ENCODE measurements at places on chromosomes 6 and 20.

GRCh38 chr20:47713878-47714450 is 71.3 kb downstream of the SULF2 start:
- DNase-seq: no peak

- DNase-seq: no peak
Measured at GRCh38 chr6:87082160-87082721, 12.7 kb downstream of the CGA start.

- no peak for DNase-seq
Measured at GRCh38 chr6:107056796-107057195, 28.8 kb downstream of the MTRES1 start.

GRCh38 chr6:116483616-116484015 is 22.4 kb downstream of the CALHM6 start:
- no peak for DNase-seq

DNA sequence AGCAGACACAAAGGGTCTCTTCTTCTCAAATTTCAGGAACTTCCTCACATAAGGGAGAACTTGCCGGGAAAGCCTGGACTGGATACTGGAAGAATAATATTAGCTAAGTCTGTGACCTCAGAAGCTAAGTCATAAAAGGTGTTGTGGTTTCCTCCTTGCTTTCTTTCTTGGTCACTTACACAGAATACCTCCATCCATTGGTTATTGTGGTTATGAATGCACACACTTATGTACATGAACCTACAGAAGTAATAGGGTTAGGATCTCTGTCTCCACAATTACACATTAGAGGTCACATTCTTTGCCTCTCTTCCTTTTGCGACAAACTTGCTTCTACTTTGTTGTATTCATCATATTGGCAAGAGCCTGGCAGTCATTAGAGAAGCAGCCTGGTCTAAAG is 40.4 kb downstream of the ZNF391 start:
- no peak for DNase-seq

GRCh38 chr20:35604449-35604747 is 11.2 kb upstream of the SPAG4 start:
- no peak for DNase-seq

DNA sequence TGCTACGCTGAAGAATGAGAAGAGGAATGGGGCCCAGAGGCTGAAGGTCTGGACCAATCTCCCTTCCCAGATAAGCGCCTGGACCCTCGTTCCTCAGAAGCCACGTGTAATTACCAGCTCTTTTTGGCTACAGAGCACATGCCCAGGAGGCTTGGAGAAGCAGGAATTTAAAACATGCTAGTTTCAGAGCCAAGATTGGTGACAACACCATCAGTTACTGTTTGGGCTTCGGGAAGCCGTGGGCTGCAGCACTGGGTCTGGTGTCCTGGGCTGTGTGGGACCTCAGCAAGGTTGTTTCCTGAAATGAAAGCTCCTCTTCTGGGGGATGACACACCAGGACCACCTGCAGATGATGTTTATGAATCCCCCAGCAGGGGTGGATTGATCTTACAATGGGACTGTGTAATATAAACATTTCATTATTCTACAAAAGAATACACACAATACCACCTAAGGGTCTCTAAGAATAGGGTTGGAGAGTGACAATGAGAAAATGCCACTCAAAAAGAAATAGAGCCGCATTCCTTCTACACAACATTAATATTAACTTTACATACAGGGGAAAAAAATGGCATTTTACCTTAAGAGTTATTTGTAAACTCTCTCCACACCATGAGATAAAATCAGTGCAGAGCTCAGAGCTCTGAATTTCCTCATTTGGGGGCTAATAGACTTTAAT is 207.8 kb upstream of the FOXQ1 start:
- no peak for DNase-seq

DNA sequence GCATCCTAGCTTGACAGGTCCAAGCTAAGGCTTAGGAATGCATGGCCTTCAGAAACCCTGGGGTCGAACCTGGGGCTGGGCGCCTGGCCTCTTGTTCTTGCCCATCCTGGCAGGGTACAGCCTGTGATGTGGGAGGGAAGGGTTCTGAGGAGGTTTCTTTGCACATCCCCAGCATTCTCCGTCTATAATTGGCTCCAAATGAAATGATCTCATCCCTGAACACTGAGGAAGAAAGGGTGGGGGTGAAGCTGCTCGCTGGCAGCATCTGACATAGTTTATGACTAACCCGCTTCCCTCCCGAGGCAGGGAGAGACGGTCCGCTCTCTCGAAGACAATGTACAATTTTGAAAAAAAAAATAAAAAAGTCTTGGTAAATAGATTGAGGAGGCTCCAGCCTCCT is 67.1 kb upstream of the ZNFX1 start:
- no peak for DNase-seq

DNA sequence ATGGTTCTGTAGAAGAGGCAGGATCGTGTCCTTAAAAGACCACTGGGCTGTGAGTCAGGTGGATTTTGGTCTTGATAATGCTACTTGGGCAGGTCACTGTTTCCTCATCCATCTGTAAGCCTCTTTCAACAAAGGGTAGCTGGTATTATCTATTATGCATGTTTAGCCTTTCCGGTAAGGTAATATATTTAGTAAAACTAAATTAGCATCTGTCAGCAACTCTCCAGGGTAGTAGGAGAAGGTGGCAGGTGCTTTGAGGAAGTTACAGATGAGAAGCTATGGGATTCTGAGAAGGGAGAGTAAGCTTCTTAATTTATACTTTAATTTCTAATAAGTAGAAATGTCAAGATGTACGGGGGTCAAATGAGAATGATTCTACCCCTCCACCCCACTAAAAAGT is 86.9 kb upstream of the TGM3 start:
- no peak for DNase-seq
